NCI-H187 treated with DMSO at 0.1 percent for 48 hours (cell line): ENCODE measurements at places on chromosomes 2 and 18.
A peak's percentile ranks its signal among the peaks of the same experiment; 100 is the strongest.

DNA sequence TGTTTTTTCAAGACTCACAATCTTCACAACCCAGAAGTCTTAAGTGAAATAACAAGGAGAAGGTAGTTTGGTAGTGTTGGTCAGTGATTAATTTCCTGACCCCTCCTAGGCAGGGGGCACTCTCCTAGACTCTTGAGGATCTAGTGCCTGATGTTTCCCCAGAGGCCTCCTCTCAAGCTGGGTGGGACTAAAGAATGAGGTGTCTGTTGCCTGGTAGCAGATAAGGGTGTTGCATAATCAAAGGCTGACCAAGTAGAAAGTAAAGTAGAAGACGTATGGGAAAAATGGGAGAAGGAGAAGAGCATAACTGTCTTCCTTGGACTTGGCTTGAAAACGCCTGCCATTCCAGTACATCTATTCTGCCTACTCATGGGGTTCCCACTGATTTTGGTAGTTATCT is 37.8 kb downstream of the VIT start:
- DNase-seq, result no peak

DNA sequence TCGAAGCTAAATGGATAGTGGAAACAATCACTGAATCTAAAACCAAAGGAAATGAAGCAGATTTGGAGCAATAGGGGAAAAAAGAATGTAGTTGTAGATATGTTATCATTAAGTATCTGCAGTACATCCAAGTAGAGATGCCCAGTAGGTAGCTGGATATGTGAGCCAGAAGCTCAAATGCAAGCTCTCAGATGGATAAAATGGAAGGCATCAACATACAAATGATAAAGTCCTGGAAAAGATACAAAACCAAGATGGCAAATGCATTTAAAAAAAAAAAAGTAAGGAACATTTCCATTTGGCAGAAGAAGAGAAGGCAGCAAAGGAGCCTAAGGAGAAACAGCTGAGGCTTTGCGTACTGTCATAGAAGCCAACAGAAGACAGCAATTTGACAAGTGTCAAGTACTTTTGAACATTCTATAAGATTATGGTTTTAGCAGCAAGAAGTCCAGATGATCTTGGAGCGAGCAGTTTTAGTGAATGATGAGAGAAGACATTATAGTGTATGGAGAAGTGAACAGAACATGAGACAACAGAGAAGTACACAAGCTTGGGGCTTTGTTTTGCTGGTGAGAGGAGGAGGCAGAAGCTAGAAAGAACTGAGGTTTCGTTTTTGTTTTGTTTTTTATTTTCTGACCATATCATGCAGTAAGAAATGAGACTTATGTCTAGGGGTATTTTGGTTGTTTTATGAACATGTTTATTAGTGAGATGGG is 18.3 kb downstream of the ROCK2 start:
- no peak for DNase-seq

DNA sequence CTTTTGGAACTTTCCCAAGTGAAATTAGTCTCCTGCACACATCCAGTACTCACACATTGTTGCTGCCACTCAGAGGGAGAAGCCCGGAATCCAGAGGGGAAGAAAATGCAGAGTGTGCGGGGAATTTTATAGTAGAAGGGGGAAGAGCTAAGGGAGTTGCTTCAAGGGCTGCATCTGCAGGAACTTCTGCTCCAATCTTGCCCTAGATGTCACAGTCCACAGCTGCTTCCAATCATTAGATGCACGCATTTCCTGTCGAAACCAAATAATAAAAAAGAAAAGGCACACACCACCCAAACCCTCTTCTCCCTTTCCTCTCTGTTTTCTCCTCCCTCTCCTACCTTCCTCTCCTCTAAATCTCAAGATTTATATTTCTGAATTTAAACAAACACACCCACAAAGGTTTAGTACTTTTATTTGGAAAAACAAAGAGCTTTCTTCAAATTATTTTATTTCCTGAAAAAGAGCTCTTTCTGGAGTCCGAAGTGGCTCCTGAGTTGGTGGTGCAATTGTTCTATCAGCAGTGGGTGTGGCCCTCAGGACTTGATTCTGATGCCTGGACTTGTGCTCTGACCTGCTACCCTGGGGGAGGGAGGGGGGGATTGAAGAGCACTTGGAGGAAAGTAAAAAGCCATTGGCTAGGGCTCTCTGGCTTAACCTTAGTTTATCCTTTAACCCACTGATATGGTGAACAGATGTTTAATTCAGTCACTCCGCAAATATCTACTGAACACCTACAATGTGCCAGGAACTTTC is 72.0 kb downstream of the KCNE4 start:
- DNase-seq, result no peak

DNA sequence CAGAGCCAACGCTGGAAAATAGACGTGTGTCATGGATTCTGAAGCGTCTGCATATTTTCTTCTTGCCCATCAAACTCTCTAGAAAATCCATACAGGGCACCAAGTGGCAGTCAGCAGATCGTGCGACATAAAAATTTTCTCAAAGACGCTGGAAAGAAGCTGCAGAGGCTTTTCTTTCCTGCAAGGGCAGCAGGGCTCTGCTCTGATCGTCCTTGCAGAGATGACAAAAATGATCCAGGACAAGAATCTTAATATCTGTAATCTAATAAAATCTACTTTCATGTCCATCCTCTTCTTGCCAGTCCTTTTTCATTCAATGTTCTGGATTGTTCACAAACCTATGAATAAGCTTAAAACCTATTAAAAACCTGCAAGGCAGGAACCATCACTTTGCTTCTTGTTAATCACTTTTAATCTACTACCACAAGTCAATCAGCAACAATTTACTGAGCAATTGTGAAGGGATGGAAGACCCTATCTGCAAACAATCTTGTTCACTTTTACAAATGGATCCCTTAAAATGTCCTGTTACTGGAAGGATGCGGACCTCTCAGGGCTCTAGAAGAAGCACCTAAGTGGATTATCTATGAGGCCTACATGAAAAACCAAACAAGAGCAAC is 93.6 kb downstream of the MREG start:
- DNase-seq, result no peak

GRCh38 chr18:24262087-24262486 is 123.2 kb downstream of the CABYR start:
- DNase-seq, result no peak

DNA sequence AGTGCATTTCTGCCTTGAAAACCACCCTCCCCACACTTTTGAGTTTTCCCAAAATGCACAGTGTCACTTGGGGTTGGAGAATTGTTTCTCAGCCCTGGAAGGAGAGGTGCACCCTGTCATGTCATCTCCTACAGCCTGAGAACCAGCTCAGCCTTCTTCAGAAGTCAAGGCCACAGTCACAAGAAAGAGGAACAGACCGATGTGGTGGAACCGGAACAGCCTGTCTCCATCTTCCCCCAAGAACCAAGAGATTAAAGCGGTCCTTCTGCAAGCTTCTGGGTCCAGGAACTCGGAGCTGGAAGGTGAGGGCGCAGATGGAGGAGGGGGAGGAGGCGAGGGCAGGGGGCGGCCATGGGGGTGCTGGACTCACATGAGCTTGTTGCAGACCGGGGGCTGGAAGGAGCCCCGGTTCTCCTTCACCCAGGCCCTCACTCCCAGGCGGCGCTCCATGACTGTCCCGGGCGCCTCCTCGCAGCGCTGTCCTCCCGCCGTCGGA is 248 bp downstream of the HAAO start:
- no peak for DNase-seq

- DNase-seq, result no peak
These were observed 90.1 kb downstream of the LBH start for GRCh38 chr2:30321466-30321865.

DNA sequence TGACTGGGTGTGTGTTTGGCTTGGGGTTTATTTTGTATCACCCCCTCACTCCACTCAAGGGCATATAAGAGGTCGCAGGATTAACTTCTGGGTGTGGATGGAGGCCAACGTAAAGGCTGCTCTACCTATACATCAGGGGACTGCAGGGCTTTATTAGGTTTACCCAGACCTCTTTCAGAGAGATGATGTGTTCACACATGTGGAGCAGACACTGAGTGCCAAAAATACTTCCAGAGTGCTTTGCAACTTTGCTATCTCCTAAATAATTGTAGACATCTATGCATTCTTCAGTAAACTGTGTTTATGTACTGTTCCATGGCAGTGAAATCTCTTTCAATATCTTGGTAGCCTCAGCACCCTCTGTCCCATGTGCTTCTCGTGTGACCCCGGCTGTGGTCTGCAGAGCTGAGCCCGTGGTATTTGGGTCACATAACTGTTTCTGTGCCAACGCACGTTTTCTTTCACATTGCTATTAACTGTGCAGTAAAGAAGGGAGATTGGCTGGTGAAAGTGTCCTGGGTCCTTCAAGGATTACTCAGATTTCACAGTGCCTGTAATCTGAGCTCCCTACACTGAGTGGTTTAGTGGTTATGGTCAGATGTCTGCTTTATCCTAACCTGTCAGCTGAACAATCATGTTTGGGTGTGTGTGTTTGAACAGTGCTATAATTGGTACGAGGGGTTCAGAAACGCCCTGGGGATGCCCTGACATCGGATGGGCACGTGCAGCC is 208.1 kb downstream of the VAPA start:
- DNase-seq, result peak; percentile 93

GRCh38 chr2:219404954-219405353 is 13.2 kb upstream of the DES start:
- DNase-seq, result no peak

DNA sequence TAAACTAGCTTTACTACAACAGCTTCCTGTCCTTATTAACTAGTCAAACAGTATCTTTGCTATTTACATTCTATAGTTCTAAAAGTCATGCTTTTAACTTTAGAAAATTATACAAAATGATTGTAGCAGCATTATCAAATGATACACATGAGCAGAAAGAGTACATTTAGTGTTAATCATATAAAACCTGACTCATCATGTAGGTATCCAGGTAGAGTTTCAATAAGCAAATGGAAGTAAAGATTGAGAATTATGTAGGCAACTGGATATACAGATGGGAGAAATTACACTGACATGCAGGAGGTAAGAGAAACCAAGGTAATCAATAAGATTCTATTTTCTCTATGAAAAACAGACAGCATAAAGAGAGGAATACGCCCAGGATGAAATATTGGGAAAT is 33.8 kb downstream of the TRIP12 start:
- DNase-seq, result no peak

- DNase-seq, result no peak
These were observed 88.1 kb downstream of the LRP1B start for GRCh38 chr2:142042536-142043199.

DNA sequence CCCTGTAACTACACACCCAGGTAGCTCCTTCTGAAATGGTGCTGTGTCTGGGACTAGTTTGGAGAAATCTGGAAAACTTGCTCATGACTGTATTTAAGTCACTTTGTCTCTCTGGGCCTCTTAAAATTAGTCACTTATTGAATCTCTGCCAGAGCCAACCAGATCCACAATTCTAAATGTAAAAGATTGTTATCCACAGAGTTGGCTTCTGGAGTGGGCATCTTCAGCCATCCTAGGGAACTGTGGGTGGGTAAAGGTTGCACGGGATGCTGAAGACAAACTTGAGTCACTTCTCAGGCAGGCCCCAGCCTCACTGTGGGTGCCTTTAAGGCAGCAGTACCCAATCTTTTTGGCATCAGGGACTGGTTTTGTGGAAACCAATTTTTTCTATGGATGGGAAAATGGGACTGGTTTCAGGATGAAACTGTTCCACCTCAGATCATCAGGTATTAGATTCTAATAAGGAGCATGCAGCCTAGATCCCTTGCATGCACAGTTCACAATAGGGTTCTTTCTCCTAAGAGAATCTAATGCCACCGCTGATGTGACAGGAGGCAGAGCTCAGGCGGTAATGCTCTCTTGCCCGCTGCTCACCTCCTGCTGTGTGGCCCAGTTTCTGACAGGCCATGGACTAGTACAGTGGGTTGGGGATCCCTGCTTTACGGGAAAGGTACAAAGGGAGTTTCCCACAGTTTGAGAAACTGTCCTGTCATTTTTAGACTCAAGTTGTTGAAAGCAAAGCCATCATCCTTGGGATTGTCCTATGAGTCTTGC is 98.3 kb upstream of the SPRED2 start:
- no peak for DNase-seq

DNA sequence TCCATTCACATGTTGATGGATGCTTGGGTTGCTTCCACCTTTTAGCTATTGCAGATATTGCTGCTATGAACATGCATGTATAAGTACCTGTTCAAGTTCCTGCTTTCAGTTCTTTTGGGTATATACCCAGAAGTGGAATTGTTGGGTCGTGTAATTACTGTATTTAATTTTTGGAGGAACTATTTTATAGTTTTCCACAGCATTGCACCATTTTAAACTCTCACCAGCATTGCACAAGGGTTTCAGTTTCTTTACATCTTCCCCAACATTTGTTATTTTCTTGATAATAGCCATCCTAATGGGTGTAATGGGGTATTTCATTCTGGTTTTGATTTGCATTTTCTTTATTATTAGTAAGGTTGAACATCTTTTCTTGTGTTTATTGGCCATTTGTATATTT is 16.0 kb downstream of the ACTR3 start:
- no peak for DNase-seq

GRCh38 chr2:170235860-170236679 is 58.1 kb downstream of the MYO3B start:
- no peak for DNase-seq

- no peak for DNase-seq
These were observed 35.4 kb downstream of the KCNK3 start for GRCh38 chr2:26727641-26728561.

DNA sequence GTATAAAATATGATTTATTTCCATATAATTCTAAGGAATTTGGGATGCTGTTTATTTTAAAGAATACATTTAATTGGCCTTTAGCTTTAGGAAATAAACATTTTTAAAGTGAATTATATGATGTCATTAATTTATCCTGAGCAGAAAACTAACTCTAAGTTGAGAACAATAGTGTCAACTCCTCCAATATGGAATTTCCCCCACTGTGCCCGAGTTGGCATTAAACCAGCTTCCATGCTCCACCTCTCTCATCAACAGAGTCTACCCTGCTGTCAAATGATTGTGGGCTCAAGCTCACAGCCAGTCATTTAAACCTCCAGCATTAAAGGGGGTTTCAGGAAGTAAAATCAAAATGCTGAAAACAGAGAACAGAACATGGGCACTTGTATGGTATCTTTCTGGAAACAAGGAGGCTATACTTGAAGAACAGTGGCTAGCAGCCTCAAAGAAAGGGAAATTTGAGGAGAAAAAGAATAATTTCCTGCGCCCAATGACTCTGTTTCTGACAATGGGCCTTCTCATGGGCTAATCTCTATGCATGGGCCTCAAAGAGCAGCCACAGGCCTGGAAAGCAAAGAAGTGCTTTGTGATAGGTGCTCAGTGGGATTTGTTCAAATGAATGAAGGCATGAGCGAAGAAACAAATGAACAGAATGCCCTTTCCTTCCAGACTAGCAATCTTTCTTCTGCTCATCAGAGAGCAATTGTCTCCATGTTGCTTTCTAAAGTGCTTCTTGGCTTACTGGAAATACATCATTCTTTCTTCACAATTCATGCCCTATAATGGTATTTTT is 252.8 kb downstream of the MTX2 start:
- DNase-seq, result no peak

- no peak for DNase-seq
These were observed 1344.4 kb upstream of the CELF4 start for GRCh38 chr18:38909972-38910371.
